ENCODE measurements at places on chromosomes 6 and 20.

GRCh38 chr20:13024596-13024995 lies 15.8 kb downstream of the SPTLC3 start:
- no peak for DNase-seq

GRCh38 chr20:2741463-2741862 lies 48.9 kb downstream of the EBF4 start:
- no peak for DNase-seq

DNA sequence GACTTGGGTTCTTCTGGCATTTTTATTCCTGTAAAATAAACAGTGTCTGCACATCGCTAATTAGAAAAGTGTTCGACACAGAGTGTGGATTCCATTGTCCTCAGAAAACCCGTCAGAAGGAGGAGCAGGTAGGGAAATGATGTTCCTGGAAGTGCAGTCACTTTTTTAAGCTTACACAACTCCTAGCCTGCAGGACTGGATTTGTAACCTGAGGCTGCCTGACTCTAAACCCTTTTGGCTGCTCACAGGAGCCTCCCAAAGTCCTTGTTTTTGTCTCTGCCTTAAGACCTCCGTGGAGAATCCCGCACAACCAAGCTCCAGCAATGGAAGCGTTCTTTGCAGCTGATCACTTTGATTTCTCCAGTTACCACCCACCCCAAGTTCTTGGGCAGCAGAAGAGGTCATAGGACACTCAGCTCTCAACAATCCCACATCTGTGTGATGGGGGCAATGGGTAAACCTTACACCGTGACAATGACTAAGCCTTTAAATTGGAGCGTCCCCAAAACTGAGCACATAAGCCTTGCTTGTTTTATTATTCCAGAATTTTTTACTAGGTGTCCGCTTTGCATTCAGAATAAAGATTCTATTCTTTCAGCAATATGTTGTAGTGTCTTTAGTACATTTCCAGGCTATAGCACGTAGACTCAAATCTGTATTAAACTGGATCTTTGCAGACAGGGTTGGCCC lies 227.9 kb downstream of the TBXT start:
- DNase-seq, result no peak

GRCh38 chr6:14046476-14047068 lies 71.0 kb upstream of the CD83 start:
- DNase-seq, result peak; percentile 45

DNA sequence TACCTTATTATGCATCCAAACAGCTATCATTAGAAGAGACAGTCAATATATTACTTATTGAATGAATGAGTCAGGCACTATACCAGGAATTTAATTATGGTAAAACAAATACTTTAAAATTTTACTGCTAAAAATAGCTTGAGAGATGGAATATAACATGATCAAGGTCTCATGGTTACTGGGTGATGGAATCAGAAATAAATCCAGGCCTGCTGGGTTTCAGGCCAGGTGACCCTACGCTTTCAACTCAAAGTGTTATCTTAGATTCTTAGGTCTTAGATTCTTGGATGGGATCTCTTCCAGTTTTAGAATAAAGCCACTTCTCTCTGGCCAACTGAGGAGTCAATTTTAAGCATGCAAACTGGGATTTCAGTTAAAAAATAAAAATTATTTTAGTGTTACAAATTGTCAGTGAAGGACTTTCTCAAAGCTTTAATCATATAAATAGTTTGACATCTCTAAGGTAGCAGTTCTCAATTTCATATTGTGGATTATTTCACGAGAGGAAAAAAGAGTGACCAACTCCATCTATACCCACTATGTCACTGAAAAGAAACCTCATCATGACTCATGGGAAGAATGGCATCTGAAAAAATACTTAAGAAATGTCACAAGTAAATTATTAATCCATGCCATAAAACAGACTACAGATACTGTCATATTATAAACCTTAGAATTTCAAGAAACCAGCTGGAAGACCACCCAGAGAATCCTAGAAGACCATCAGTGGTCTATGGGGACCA lies 283.4 kb upstream of the RUNX2 start:
- DNase-seq, result no peak

- no peak for DNase-seq
Measured at GRCh38 chr6:107045826-107046675, 18.1 kb downstream of the MTRES1 start.

DNA sequence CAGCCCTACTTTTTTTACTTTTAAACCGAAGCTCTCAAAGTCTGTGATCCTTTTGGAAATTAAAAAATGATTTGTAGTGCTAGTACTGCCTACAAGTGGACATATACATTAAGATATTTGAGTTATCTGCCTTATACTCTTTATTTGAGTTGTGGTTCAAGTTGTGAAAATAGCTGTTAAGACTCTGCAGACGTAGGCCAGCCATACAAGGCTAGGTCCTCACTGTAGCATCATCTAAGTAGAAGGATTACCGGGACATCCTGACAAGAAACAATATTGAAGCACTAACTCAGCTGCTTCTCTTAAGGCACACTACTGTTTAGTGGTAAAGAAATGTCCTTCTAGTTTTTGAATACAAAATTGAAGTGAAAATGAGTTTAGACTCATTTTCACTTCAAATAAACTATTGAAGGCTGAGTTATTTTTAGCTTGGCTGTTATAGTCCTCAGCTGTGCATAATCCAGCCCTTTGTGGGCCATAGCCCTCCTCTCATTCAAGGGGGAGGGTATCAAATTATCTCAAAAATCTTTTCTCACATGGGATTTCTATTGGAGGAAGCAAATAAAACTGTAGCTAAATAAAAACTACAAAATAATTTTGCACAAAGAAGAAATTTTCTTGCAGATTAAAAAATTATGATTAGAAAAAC lies 68.1 kb downstream of the JAG1 start:
- DNase-seq, result no peak

GRCh38 chr6:87806099-87806498 lies 104.1 kb upstream of the AKIRIN2 start:
- no peak for DNase-seq

GRCh38 chr6:83459663-83460062 lies 28.8 kb upstream of the ME1 start:
- no peak for DNase-seq

DNA sequence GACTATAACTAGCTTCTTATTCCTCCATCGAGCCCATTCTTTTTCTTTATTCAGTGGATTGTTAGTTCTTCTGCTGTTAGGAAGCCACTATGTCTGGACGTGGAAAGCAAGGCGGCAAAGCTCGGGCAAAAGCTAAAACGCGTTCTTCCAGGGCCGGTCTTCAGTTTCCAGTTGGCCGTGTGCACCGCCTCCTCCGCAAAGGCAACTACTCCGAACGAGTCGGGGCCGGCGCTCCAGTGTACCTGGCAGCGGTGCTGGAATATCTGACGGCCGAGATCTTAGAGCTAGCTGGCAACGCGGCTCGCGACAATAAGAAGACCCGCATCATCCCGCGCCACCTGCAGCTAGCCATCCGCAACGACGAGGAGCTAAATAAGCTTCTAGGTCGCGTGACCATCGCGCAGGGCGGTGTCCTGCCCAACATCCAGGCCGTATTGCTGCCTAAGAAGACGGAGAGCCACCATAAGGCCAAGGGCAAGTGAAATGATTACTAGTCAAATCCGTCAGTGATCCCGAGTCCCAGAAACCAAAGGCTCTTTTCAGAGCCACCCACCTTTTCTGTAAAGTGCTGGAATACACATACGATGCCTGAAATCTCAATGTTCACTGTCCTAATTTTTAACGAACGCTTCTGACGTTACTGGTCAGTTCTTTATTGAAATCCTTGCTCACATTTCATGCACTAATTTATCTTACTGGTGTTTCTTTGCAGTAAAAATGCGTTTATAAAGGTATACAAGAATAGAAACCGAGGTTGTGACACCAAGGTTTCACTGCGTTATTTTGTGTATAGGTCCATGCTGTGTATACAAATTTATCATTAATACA lies 129.9 kb downstream of the HFE start:
- peak; percentile 87 for DNase-seq

GRCh38 chr20:16434062-16434664 lies 139.1 kb downstream of the KIF16B start:
- peak; percentile 63 for DNase-seq

GRCh38 chr6:157430834-157431233 lies 49.8 kb downstream of the ZDHHC14 start:
- no peak for DNase-seq

- DNase-seq, result no peak
Measured at GRCh38 chr20:49758781-49759180, 45.1 kb upstream of the B4GALT5 start.

- DNase-seq, result no peak
Measured at GRCh38 chr6:23350752-23351453, 775.1 kb upstream of the NRSN1 start.

- no peak for DNase-seq
Measured at GRCh38 chr6:37007340-37008043, 2.0 kb downstream of the FGD2 start.

DNA sequence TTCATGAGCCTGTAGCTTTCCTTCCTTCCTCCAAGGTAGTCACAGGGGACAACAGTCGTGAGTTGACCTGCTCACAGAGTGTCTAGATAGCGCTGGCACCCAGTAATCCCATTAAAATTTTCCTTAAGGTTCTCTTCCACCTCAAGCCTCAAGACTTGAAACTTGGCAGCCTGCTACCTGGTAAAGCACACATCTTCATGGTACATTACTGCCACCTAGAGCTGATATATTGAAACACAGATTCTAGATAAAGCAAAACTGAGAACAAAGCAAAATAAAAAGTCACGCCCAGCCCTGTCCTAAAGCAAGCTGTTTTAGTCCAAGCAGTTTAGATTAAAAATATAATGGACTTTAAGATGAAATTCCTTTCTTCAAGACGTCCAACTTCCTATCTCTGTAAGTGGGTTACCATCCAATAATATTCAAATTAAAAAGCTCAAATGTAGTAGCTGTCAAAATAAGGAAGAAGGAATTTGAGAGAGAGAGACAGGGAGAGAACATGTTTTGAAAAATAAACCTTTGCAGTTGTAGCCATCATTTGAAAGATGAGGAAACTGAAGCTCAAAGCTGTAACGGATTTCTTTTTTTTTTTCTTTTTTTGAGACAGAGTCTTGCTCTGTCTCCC lies 50.7 kb upstream of the CD83 start:
- DNase-seq, result peak; percentile 22

DNA sequence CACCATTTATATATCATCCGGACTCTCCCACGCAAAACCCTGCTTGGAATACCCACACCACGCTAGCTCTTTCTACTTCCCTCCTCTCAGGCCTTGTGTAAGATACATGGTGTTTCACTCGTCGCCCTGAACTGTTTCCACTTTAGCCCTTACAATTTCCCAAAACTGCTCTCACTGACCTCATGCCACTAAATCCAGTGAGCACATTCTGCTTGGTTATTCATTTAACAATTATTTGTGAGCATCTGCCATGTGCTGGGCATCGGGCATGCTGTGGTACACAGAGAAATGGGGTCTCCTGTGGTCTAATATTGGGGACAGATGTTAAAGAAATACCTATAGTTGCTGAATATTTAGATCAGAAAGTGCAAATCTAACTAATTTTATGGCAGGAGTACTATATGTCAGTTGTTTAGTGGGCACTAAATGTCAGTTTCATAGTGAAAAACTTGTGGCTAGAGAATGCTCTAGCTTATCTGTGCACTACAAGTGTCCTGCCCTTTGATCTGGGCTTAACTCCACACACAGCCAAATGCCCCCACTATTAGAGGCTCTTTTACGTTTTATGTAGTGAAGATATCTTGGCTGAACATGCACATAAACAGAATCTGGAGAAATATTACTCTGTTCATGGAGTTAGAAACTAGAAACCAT lies 41.0 kb downstream of the PLEKHG1 start:
- DNase-seq, result no peak

- DNase-seq, result no peak
Measured at GRCh38 chr6:73606428-73606827, 47.4 kb downstream of the SLC17A5 start.

DNA sequence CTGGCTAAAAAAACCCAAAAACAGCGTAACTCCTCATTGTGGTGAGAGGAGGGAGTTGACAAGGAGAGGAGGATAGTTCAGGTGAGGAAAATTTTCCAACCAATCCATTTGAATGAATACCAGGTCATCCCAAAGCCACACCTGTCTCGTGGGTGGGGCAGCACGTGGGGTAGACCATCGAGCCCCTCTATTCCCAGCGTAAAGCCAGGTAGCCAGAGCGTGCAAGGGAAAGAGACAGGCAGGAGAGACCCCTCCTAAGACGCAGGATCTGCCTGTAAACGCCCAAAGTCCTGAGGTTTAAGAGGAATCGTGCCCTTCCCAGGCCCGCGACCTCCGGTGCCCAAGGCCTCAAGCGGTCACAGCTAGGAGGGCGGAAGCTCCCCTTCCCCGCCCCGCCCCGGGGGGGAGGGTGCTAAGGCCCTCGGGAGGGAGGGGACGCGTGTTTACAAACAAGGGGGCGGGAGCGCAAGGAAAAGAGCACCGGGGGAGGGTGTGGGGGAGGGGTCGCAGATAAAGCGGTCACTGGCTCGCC lies 712 bp downstream of the RXRB start:
- DNase-seq, result peak; percentile 85

Measured in HL-60 (cell line).